Stomach (tissue), 19 donors: ENCODE measurements at places on chromosomes 13 and 19.

- peak; percentile 90 for DNase-seq
Measured at GRCh38 chr13:79782541-79783205, 301.7 kb downstream of the NDFIP2 start.

- no peak for DNase-seq
Measured at GRCh38 chr13:102771298-102772041, 2.1 kb downstream of the TEX30 start.

DNA sequence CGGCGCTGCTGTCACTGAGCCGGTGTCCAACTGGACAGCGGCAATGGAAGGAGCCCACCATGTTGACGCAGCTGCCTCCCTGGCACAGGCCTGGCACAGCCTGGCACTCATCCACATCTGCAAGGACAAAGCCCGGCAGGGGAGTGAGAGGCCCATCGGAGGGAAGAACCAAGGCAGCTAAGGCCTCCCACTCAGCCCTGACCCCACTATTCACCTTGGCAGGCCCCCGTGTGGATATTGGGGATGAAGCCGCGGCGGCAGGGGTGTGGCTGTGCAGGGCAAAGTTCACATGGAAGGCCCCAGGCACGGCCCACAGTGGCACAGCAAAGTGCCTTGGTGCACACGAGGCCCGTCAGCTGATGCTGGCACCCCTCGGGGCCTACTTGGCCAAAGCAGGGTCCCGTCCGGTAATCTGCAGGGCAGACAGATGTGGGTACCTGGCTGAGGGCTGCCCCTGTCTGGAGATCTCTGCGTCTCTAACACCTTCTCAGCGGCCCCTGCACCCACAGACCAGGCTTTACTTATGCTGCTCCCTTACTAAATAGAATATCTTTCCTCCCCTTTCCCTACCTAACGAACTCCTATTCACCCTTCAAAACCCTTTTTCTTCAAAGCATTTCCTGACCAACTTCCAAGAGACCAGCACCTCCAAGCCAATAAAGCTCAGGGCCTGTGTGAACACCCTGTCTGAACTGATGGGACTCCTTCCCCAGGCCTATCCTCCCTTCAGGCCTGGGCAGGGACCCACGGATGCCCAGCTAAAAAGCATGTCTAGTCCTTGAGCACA, 7.5 kb downstream of the FBN3 start:
- no peak for DNase-seq

DNA sequence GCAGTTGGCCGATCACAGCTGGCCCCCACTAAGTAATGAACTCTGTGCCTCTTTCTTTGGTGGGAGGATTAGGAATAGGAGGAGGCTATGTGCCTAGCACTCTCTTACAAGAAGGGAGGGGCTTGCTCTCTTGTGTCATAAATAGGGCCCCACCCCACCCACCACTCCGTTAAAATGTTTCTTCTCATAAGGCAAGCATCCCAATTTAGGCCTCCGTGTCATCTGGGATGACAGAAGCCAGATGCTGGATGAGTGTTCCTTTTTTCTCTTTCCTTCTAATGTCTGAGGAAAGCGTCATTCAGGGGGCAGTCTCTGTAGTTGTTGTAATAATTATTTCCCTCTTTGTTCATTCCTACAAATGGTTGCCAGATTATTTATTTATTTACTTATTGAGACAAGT, at the start of gene LIPE:
TSS of gene LIPE (minus strand) at position 76 of the 400 bp plus-strand sequence. CDS start 239 bp downstream, outside the sequence.
- no peak for DNase-seq

GRCh38 chr19:8361921-8362793, 1.8 kb upstream of the ANGPTL4 start:
- DNase-seq: peak; percentile 97

GRCh38 chr19:12792051-12792852, 966 bp downstream of the JUNB start:
- peak; percentile 89 for DNase-seq

- DNase-seq: no peak
Measured at GRCh38 chr13:79171141-79172061, 234.7 kb downstream of the RBM26 start.

GRCh38 chr19:12985049-12985776, 10.1 kb upstream of the NFIX start:
- peak; percentile 89 for DNase-seq

DNA sequence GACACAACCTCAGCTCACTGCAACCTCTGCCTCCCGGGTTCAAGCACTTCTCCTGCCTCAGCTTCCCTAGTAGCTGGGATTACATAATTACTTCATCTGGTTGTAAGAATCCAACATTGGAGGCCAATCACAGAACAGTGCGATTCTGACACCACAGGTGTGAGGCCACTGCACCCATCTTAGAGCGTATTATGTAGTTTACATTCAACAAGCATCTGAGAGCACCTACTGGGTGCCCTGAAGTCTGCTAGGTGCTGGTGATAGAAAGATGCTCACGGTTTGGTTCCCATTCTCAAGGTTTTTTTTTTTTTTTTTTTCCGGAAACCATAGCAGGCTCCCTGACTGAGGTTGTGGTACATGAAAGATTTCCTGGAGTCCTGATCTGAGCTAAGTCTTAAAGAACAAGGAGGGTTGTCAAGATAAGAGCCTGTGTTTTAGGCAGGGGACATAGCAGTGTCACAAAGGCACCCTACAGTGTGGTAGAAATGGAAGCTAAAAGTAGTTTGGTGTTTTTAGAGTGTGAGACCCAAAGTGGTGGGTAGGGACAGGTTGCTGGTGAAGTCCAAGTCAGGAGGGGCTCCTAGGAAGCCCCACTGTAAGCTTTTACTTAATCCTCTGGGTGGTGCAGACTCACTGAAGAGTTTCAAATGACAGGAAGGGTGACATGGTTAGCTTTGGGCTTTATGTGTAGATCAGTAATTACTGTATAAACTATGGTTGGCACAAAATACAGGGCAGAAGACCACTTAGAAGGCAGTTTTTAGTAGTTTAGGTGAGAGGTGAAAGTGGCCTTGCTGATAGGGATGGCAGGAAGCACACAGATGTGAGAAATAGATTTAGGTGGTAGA, 15.2 kb downstream of the SAE1 start:
- DNase-seq: peak; percentile 12

GRCh38 chr19:15196360-15197005, 4.3 kb downstream of the NOTCH3 start:
- DNase-seq: no peak

- no peak for DNase-seq
Measured at GRCh38 chr13:31477961-31478360, 261.4 kb upstream of the RXFP2 start.

DNA sequence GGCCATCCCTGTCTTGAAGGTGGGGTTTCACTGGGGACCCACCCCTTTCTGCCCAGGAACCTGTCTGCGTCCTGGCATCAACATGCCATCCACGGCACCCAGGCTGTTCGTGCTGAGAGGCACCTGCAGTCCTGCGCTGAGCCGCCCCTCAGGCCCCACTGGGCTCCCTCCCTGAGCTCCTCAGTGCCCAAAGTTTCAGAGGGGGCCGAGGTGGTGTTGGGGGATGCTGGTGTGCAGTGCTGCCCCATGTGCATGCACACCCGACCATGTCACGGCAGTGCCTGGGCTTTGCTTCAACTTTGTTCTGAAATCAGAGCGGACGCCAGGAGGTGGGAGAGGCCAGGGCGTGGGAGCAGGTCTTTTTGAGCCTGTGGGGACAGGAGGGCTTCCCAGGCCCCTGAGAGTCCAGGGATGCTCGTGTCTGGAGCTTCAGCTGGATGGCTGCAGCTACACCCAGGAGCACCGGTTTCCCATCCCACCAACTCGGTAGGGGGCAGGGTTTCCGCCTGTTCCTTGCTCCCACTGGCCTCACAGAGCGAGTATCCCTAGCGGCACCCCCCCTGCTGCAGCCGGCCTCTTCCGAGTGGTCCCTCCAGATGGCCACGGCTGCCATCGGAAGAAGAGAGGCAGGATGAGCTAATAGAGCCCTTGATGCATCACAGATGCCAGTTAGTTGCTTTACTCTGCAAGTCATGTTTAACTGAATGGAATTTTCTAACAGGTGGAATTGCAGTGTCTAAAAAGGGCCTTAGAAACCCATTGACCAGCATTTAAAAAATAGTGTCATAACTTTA, 44.0 kb downstream of the WDFY2 start:
- DNase-seq: peak; percentile 59

GRCh38 chr13:21124852-21125251, 51.5 kb downstream of the SKA3 start:
- DNase-seq: peak; percentile 81
